ENCODE measurements at places on chromosomes 4 and X.
A peak's percentile ranks its signal among the peaks of the same experiment; 100 is the strongest.

DNA sequence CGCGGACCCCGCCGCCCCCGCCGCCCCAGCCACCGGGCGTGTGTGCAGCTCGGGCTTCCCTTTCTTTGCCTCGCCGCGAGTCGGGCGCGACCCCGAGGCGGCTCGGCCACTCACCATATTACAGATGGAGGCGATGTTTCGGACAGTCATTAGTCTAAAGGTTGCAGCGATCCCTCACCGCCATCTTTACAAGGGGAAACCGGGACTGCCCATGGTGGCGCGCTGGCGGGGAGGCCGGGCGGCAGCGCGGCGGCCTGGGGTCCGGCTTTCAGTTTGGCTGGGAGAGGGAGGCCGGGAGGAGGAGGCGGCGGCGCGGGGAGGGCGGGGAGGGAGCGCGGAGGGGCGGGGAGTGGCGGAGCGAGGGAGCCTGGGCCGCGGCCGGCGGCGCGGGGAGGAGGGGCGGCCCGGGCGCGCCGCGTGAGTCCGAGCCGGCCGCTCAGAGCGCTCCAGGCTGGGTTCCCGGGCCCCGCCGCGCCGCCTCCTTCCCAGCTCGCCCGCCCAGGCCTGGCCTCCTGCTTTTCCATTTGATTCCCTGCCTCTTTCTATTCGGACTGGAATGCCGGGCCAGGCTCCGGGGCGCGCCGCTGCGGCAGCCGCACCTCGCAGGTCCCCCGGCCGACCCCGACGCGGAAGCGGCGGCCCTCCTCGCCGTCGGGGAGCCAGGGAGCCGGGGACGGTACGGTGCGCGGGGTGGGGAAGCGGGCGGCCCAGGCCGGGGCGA is at the start of gene USP46:
Gene USP46, minus strand, starts transcription at position 301 of the 721 bp plus-strand sequence. Its CDS starts 151 bp downstream, at position 150.
- H3K27ac ChIP-seq, result peak within 1 kb of the TSS; percentile 95
- peaks cover 5% of the 10 kb centered on the region for H3K4me1 ChIP-seq
- H3K36me3 ChIP-seq, result no peaks in the 10 kb centered on the region
- H3K4me3 ChIP-seq, result peak within 1 kb of the TSS; percentile 90
- peak; percentile 80 for DNase-seq
- no peaks in the 10 kb centered on the region for H3K27me3 ChIP-seq

GRCh38 chrX:18701621-18702361 is 5.7 kb upstream of the PPEF1 start:
- H3K27ac ChIP-seq, result no peak overlapping the region
- no peaks in the 10 kb centered on the region for H3K36me3 ChIP-seq
- no peak overlapping the region for H3K4me3 ChIP-seq
- DNase-seq, result no peak
- no peaks in the 10 kb centered on the region for H3K27me3 ChIP-seq
- no peaks in the 10 kb centered on the region for H3K4me1 ChIP-seq

GRCh38 chr4:134867027-134867426 is 665.4 kb upstream of the PABPC4L start:
- H3K27me3 ChIP-seq, result no peaks in the 10 kb centered on the region
- H3K27ac ChIP-seq, result no peak overlapping the region
- no peaks in the 10 kb centered on the region for H3K4me1 ChIP-seq

GRCh38 chrX:134371133-134371532 is 88.8 kb upstream of the HPRT1 start:
- peak; percentile 51 for DNase-seq
- no peak overlapping the region for H3K27ac ChIP-seq
- no peaks in the 10 kb centered on the region for H3K4me1 ChIP-seq
- no peak overlapping the region for H3K4me3 ChIP-seq

DNA sequence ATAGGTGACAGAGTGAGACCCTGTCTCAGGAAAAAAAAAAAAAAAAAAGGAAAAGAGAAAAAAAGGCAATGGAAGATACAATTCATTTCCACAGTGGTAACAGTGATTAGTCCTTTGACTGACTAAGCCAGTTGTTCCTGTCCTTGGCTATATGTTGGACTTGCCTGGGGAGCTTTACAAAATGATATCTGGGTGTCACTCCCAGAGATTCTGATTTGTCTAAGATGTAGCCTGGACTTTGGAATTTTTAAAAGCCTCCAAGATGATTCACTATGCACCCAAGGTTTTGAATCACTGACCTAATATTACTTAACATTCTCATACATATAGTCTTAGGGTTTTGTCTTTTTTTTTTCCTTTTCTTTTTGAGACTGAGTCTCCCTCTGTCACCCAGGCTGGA is 16.9 kb downstream of the HELQ start:
- no peak overlapping the region for H3K4me3 ChIP-seq
- no peak for DNase-seq
- H3K27ac ChIP-seq, result no peak overlapping the region
- no peaks in the 10 kb centered on the region for H3K36me3 ChIP-seq

GRCh38 chr4:77450006-77450405 is 155.6 kb upstream of the CXCL13 start:
- no peaks in the 10 kb centered on the region for H3K27me3 ChIP-seq
- DNase-seq, result no peak
- H3K4me1 ChIP-seq, result no peaks in the 10 kb centered on the region
- H3K27ac ChIP-seq, result no peak overlapping the region

DNA sequence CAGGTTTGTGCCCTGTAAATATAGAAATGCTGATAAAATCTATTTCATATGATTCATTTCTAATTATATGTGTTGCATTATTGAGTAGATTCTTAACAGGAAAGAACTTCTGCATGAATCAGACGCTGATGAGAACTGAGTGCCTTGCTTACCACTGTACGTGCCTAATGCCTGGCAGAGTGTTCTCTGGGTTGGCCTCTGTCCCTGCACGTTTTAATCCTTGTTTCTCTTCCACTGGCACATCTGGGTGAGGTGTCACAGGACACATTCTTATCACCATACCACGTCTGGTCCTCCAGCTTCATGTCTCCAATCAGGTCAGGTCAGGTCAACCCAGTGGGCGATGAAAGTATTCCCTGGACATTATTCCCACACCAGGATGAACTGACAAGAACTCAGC is 53.6 kb downstream of the KLF3 start:
- H3K27me3 ChIP-seq, result no peaks in the 10 kb centered on the region
- no peak overlapping the region for H3K27ac ChIP-seq
- no peaks in the 10 kb centered on the region for H3K36me3 ChIP-seq
- no peak for DNase-seq

DNA sequence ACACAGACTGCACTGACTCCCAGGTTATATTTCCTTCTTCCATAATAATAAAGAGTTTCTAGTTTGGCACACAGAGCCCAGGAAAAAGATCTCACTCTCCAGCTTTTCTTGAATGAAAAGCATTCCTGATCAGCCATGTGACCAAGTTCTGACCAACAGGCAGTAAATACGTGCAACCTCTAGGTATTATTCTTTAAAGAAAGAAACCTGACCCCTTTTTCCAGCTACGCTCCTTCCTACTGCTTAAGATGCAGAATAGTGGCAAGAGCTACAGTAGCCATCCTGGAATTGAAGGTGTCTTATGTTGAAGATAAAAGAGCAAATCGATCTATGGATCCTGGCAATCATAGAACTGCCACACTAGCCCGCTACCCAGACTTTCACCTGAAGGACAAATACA is 76.7 kb downstream of the LRBA start:
- H3K4me3 ChIP-seq, result no peak overlapping the region
- H3K36me3 ChIP-seq, result no peaks in the 10 kb centered on the region
- H3K27me3 ChIP-seq, result no peaks in the 10 kb centered on the region
- H3K27ac ChIP-seq, result no peak overlapping the region

- H3K27me3 ChIP-seq, result no peaks in the 10 kb centered on the region
- H3K4me1 ChIP-seq, result no peaks in the 10 kb centered on the region
- no peak overlapping the region for H3K4me3 ChIP-seq
Measured at GRCh38 chr4:94595880-94596483, 144.2 kb downstream of the PDLIM5 start.

DNA sequence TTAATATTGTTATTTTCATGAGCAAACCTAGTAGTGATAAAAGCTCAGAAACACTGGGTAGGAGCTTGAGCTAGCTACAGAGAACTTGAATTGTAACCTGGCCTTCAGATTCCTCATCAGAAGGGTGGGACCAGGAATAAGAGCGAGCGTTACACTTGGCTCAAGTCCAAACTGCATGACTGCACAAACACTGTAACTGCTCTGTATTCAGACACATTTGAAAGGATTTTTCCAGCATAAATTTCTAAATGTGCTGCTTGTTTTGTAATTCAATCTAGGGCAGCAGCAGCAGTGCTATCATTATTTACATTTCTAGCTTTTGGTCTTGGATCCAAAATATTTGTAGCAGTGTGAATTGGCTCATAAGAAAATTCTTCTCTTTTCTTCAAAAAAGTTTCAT is 133.0 kb upstream of the TMLHE start:
- H3K36me3 ChIP-seq, result no peaks in the 10 kb centered on the region
- no peaks in the 10 kb centered on the region for H3K4me1 ChIP-seq
- H3K27me3 ChIP-seq, result no peaks in the 10 kb centered on the region
- no peak overlapping the region for H3K4me3 ChIP-seq
- no peak overlapping the region for H3K27ac ChIP-seq

DNA sequence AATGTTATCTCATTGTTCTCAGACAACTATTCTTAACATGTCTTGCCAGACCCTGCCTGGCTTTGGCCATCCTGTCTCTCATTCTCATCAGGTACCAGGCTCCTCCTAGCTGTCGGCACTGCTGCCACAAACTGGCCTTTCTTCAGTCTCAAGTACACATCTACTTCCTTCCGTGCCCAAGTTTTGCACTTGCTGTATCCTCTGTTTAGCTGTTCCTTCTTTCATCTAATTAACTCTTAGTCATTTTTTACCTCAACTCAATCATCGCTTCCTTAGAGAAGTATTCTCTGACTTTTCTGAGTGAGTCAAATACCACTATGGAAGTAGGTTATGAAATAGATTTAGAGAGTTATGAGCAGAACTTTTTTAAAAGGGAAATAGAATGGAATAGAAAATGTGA is 19.7 kb downstream of the CXCL3 start:
- H3K27ac ChIP-seq, result no peak overlapping the region
- no peaks in the 10 kb centered on the region for H3K36me3 ChIP-seq
- H3K4me1 ChIP-seq, result no peaks in the 10 kb centered on the region
- no peaks in the 10 kb centered on the region for H3K27me3 ChIP-seq

- H3K27ac ChIP-seq, result no peak overlapping the region
- no peak for DNase-seq
- no peaks in the 10 kb centered on the region for H3K27me3 ChIP-seq
Measured at GRCh38 chr4:100945789-100946188, 401.5 kb downstream of the PPP3CA start.

- no peak overlapping the region for H3K4me3 ChIP-seq
- no peak for DNase-seq
- H3K36me3 ChIP-seq, result no peaks in the 10 kb centered on the region
Measured at GRCh38 chr4:185515248-185515647, 20.1 kb downstream of the PDLIM3 start.

DNA sequence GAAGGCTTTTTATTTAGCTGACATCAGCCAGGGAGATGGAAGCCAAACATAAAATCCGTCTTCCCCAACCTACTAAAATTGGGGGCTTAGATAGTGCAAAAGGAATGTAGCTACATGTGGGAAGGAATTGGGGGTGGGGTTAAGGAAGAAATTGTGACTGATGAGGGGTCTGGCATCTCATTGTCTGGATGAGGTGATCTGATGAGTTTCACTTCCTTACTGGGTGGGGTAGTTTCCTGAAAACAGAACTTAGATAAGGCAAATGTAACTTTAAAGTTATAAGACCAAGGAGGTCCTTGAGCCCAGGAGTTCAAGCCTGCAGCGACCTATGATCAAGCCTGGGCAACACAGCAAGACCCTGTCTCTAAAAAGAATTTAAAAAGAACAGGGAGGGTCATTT is 105.5 kb upstream of the NEIL3 start:
- DNase-seq, result no peak
- no peak overlapping the region for H3K27ac ChIP-seq
- H3K27me3 ChIP-seq, result no peaks in the 10 kb centered on the region
- no peaks in the 10 kb centered on the region for H3K4me1 ChIP-seq
- no peaks in the 10 kb centered on the region for H3K36me3 ChIP-seq

DNA sequence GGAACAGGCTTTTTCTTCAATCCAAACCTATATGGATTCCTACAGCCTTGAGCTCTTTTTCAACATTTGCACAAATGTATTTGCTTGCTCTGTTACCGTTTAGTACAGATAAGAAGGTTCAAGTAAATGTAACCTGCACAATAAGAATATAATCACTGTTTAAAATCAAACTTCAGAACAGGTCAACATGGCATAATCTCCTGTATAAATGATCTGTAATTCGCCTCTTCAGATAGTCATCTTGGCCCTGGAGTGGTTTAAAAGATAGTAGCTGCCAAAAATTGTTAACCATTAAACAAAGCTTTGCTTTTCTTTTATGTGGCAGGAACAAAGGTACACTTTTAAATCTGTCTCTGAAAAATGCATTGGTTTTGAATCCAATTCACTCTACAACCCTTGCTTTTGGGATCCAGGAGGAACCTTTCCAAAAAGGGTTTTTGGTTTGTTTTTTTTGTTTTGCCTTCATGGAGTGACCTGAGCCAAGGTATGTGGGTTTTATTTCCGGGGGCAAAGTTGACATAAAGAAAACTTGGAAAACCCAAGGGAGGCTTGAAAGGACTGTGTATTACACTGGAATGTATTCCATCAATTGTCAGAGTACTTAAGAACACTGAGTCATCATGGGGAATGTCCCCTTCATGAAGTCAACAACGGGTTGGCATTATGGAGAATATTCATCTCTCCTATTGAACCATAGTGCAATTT is 210.4 kb upstream of the HCCS start:
- H3K4me1 ChIP-seq, result no peaks in the 10 kb centered on the region
- no peaks in the 10 kb centered on the region for H3K36me3 ChIP-seq
- no peak overlapping the region for H3K4me3 ChIP-seq
- H3K27ac ChIP-seq, result no peak overlapping the region
- DNase-seq, result peak; percentile 7

DNA sequence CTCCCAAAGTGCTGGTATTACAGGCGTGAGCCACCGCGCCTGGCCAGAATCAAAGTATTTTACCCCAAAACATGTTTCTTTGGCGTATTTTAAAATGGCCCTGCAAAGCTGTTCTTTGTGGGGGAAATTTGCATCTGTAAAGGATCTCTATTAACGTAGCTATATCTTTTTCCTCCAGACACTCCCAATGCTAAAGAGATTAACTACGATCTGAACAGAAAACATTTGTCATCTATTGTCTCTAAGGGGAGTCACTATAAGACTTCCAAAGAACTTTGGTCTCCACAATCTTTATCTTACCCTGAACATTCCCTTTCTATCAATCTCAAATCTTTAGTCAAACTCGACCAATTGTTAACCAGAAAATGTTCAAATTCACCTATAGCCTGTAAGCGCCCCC is 19.1 kb upstream of the PDS5A start:
- no peak overlapping the region for H3K27ac ChIP-seq
- H3K4me3 ChIP-seq, result no peak overlapping the region
- H3K27me3 ChIP-seq, result no peaks in the 10 kb centered on the region
- DNase-seq, result no peak

GRCh38 chrX:81195712-81196111 is 6.0 kb downstream of the HMGN5 start:
- no peaks in the 10 kb centered on the region for H3K4me1 ChIP-seq
- no peaks in the 10 kb centered on the region for H3K36me3 ChIP-seq
- H3K27me3 ChIP-seq, result no peaks in the 10 kb centered on the region
- DNase-seq, result peak; percentile 64

GRCh38 chr4:178415925-178416324 is 973.7 kb upstream of the AGA start:
- no peaks in the 10 kb centered on the region for H3K36me3 ChIP-seq
- H3K4me1 ChIP-seq, result no peaks in the 10 kb centered on the region
- no peak overlapping the region for H3K4me3 ChIP-seq
- H3K27me3 ChIP-seq, result no peaks in the 10 kb centered on the region

- peak; percentile 28 for DNase-seq
- H3K4me1 ChIP-seq, result no peaks in the 10 kb centered on the region
- no peaks in the 10 kb centered on the region for H3K36me3 ChIP-seq
Measured at GRCh38 chr4:15878011-15878410, 60.5 kb downstream of the FGFBP1 start.

GRCh38 chrX:8728932-8729535 is 2.9 kb downstream of the ANOS1 start:
- no peak overlapping the region for H3K27ac ChIP-seq
- no peaks in the 10 kb centered on the region for H3K4me1 ChIP-seq
- H3K4me3 ChIP-seq, result no peak overlapping the region
- H3K27me3 ChIP-seq, result no peaks in the 10 kb centered on the region

All from mesendoderm (in vitro differentiated cells).